ENCODE measurements at places on chromosomes 6 and 20.

DNA sequence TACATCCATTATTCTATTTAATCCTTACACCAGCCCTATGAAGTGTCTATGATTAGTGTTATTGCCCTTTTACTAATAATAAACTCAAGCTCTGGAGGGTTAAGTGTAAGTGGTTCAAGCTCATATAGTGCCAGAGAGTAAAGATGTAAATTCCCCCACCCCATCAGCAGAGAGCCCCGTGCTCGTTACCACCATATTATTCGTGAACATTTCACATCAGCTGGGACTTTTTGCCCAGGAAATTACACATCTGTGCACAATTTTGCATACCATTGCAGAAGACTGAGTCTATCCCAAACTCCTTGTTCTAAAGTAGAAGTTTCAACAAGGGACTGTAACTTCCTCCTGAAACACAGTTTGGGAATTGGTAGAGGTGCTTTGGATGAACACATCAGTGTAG lies 220.1 kb downstream of the BCAS1 start:
- DNase-seq: no peak

GRCh38 chr20:54217762-54218161 lies 9.9 kb downstream of the PFDN4 start:
- DNase-seq: no peak

GRCh38 chr20:49203746-49204145 lies 15.5 kb upstream of the DDX27 start:
- DNase-seq: no peak

- DNase-seq: no peak
Observed at GRCh38 chr20:2833761-2834160, 6.7 kb downstream of the PCED1A start.

DNA sequence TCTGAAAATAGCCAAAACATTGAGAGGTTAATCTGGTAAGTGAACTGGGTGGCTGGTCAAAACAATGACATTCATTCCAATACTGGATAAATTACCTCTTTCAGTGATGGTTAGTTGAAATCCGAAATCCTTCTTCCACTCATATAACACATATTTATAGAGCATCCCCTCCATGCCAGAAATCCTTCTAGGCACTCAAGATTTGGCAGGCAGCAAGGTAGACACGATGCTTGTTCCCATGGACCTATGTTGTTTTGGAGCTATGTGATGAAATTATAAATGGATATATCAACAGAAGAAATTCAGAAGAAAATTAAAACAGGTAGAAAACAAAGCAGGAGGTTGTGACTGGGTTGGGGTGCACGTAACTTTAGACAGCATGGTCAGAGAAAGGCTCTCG lies 26.3 kb upstream of the SNRPB2 start:
- no peak for DNase-seq

DNA sequence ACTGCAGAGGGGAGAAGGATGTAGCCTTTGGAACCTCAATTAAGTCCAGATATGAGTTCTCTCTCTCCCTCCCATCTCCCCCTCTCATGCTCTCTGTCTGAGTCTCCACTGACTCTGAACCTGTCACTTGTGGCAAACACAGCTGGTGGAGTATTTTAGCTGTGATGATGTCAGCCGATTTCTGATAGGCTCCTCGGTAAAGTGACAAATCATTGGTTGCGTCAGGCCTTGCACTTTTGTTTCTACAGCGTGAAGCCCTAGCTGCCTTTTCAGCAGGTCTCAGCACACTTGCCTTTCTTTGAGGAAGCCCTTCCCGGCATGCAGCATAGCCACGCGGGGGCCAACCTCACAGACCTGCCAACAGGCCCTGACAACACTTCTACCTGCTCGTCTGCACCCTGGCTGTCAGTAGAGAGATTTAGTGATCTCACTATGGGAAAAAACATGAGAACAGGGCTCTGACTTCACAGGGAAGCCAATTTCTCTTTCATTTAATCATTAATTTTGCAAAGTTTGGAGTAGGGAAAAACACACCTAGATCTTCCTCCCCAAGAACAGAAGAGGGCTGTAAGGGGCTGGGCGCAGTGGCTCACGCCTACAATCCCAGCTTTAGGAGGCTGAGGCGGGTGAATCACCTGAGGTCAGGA lies 84.4 kb downstream of the GMPR start:
- peak; percentile 59 for DNase-seq

GRCh38 chr6:147867433-147868226 lies 359.1 kb downstream of the SAMD5 start:
- no peak for DNase-seq

- DNase-seq: no peak
Observed at GRCh38 chr20:10848810-10849370, 175.1 kb upstream of the JAG1 start.

DNA sequence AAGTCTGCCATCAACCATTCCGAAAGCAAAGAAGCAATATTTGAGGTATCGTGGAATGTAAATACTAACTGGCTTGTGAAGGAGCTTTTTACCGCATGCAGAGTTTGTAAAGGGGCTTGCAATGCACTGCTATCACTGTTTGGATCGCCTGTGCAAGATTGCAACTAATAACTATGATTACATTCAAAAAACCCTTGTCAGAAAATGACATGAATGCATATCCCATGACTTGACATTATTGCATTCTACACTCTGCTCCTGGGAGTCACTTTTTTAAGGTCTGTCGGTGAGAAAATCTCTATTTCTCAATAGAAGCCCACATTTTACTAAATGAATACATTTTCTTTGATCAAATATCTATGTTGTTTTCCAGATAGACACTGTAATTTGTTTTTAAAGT lies 335.4 kb upstream of the SPTLC3 start:
- no peak for DNase-seq

- no peak for DNase-seq
Observed at GRCh38 chr6:116034327-116034726, 26.4 kb downstream of the FRK start.

GRCh38 chr20:63594043-63594561 lies 20.1 kb upstream of the HELZ2 start:
- DNase-seq: no peak

DNA sequence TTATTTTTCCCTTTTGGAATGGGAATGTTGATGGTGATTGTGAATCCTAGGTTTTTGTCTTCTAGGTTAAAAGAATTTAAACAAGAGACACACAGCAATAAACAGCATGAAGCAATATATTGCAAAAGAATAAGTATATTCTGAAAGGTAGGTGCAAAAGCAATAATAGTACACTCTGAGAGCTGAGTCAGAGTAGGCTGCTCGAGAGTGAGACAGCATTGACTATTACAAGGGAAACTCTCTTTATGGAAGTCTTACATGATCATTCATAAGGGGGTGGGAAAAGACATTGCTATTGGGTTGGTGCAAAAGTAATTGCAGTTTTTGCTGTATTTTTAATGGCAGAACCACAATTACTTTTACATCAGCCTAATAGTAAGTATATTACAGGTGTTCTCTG lies 25.0 kb downstream of the FBXO5 start:
- DNase-seq: no peak

DNA sequence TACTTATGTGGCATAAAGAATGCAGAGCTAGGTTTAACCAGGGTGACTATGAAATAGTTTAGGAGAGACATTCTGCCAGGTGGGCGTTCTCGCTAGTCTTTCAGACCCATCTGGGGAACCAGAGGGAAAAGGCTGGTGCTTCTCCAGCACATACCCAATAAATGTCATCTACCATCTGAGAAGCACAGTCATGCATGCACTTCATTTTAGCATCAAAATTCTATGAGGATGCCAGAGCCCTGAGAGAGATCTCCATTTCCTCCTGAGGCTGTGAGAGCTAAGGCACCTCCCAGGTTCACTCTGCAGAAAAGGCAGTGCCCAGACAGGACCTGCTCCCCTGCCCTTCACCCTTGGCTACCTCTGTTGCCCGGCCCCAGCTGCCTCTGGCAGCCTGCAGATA lies 231.7 kb upstream of the PRND start:
- no peak for DNase-seq

DNA sequence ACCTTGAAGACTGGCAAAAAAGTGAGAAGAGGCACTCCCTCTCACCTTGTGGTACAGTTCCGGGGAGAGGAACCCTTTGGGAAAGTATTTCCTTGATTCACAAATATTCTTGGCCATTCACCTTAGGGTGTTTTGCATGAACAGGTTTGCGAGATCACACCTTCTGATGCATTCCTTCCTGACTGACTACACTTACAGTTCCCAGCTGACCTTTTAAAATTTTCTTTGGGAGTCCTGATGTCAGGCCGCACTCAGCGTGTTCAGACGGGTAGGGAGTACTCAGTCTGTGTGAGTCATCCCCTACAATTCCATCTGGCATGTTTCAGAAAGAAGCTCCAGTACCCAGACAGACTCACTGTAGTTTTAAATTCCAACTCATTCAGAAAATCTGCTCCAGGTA lies 1.7 kb downstream of the ADGRF4 start:
- DNase-seq: no peak

DNA sequence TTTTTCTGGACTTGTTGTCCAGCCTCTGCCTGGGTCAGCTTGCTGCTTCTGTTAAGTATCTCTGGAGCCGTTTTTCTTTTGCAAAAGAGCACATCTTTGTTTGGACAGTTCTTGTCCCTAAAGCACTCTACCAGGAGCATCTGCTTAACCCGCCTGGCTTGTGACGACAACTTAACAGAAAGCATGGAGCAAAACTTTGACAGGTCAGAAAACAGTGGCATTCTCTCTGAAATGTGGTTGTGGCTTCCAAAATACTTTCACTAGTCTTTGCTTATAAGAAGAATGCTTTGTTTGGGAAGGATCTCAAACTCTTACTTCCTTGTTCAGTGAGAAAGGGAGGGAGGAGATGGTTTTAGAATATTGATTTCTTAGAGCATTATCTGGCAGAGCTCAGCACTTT lies 47.6 kb downstream of the CD109 start:
- DNase-seq: no peak

DNA sequence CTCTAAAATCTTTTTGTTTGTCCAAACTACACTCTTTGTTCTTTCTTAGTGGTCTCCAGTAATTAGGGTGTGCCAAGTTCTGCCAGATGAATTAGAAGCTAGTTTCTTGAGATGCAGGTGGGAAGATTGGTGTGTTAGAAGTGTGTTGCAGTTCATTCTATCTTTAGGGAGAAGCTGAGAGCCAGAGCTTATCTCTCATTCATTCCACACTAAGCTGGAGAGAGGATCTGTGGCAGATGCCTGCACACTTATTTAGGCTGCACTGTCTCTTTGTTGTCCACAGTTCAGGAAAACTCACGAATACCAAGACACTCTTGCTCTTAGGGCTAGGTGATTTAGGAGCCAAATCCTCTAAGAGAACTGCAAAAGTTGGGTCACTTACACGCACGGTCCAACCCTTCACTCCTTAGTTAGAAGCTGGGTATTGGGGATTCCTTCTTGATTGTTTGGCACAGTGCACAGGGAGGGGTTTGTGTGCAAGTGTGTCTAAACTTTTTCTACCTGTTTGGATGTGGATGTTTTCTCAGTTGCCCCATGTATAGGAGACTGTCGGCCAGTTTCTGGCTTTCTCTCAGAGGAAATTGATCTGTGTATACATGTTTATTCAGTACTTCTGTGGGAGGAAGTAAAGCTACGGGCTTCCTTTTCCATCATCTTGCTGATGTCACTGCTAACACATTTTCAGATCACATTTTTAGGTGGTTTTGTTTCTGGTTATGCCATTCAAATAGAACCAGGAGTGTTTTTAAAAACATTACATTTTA lies 49.5 kb downstream of the SMAP1 start:
- no peak for DNase-seq

DNA sequence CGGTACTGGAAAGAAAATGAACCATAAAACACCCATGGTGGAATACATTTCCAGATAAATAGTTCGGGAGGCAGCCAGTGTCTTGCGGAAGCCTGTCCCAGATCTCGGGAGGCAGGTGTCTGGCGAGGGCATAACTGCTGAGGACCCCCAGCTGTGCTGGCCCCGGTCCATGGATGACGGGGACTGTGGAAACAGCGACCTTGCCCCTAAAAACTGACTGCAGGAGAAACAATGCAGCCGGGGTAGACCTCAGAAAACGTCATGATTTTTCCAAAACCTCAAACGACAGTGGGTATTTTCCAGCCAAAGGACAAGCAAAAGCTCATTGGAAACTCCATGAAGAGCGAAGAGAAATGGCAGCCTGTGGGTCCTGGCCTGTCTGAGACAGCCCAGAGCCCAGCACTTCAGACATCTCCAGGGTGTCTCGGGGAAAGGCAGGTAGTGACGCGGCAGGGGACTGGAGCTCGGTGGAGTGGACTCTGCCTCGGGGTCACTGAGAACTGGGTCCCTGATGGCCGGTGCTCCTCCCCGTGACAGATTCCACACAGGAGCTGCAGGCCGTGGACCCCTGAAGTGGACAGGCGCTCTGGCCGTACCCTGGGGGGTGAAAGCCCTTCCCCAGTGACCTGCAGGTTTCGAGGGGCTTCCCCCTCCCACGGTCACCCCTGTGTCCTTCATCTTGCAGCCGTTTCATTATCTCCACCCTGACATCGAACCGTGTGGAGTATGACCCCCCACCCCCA lies 188.6 kb downstream of the SYNDIG1 start:
- no peak for DNase-seq

DNA sequence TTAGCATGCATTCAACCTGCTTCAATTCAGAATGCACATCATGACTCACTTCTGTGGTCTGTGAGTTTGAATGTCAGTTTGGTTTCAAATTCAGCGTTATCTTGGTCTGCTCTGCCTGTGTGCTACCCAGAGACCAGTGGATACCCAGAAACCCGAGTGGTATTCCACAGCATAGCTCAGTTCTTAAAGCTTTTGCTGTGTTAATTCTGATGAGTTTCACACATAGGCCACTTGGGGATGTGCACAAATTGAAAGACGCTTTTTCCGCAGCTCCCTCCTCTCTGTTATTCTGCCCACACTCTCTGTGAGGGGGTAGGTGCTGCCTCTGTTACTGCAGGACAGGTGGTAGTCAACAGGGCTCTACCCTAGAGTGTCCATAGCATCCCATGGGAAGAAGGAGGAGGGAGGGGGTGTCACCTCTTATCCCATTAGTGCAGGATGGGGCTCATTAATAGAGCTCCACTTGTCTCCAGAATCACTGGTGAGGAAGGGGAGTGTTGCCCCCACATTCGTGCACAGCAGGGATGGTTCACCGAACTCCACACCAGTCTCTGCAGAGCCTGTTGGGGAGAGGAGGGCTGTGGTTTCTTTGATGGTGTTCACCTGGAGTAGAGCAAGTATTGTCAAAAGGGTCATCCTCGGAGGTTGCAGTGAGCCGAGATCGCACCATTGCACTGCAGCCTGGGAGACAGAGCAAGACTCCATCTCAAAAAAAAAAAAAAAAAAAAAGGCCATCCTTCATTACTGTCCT lies 29.2 kb upstream of the SDCBP2 start:
- no peak for DNase-seq

- peak; percentile 33 for DNase-seq
Observed at GRCh38 chr6:137341681-137342195, 122.6 kb upstream of the IFNGR1 start.

- DNase-seq: no peak
Observed at GRCh38 chr20:38307371-38308046, 3.6 kb downstream of the BPI start.

DNA sequence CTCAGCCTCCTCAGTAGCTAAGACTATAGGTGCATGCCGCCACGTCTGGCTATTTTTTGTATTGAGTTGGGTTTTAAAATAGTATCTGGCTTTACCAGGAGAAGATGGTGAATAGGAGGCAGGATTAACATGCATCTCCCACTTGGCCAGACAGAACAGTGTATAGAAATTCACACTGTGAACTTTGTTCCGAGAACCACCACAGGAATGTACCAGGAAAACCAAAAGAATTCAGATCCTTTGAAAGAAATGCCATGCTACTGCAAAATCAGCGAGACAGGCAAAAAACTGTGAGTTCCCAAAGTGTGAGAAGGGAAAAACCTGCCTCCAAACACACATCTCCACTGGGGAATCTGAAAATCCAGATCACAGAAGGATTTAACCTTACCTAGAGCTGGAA lies 327.6 kb downstream of the NKAIN2 start:
- no peak for DNase-seq

GRCh38 chr6:156839591-156840001 lies 62.4 kb downstream of the ARID1B start:
- DNase-seq: no peak

GRCh38 chr20:47551841-47552240 lies 50.2 kb downstream of the NCOA3 start:
- no peak for DNase-seq
